ENCODE measurements at places on chromosomes 1 and 21. TPM values are rescaled to one million over a fixed set of nuclear protein-coding genes. Genes with fewer than 3 reads are reported as not detected.

Gene TTLL10
- not detected for total RNA-seq

Gene HTR6
- total RNA-seq, result not detected

Gene ATF6
- total RNA-seq, result 29.9 TPM

Gene SLC1A7
- not detected for total RNA-seq
